ENCODE measurements at places on chromosomes 16 and 17.

DNA sequence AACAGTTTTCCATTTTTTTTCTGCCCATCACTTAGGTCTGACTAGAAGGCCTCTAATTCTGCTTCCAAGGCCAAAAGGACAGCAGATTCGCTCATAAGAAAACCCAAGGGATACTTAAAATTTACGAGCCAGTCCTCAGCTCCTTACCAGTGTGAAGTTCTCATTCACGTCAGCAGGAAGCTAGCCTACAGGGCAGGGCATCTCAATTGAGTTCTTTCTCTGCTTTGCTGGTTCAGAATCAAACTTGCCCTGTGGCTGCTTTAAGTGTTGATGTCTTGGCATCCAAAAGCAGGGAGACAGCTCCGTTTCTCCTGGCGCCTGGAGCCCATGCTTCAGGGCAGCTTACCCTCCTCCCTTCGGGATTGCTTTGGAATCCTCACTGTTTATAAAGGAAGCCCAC lies 136.0 kb downstream of the ANKFN1 start:
- DNase-seq = no peak

DNA sequence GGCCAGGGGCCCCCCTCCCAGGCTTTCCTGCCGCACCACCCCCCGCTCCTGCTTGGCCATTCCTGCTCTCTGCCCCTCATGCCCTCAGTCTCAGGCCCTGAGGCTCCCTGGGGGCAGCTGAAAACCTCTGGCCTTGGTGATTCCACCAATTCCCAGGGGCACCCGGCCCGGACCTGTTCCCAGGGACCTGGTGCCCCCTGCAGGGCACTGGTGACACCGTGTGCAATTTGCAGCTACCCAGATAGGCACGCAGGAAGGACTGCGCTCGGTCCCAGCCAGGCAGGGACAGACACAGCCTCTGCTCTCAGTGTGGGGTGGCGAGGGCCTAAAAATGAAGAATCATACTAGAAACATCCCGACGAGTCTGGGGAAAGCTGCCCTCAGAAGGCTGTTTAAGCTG lies 13.4 kb downstream of the WFDC1 start:
- no peak for DNase-seq

GRCh38 chr17:7703584-7704479 lies 1.2 kb upstream of the EFNB3 start:
- DNase-seq = no peak

DNA sequence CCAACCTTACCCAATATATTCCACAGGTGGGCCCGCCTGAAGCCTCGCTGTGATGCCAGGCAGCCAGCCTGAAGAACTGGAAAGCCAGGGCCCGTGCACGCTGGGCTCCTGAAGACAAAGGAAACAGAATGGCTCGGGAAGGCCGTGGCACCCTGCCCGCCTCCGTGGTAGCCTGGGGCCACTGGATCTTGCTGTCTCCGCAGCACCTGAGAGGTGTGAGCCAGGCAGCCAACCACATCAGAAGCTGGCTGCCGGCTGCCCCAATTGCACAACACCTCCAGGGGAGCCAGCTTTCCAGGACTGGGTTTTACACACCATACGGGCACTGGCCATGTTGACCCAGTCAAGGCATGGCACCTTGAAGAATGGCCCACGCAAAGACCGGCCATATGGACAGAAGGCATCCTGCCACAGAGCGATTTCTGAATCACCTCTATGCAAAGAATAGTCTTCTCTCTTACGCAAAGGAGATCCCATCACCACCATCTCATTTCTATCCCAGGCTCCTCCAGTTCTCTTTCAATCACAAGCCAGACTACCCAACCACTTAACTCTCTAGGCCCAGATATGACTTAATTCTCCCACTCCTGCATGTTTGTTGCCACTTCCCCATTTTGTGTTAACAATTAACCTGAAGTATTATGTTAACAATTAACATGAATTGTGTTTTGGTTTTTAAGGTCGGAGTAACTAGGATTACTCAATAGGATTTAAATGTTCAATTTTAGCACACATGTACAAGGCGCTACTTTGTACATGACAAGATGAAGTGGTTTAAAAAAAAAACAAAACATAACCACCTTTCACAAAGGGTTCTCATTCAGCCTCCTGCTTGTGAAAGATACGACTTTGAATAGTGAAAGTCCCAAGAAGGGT lies 32.1 kb downstream of the ZFHX3 start:
- no peak for DNase-seq

Data from CD4-positive, alpha-beta T cell treated with Interleukin-2 at 100 ng/mL for 4 hours (primary cell).